ENCODE measurements at places on chromosomes 3 and 15.

DNA sequence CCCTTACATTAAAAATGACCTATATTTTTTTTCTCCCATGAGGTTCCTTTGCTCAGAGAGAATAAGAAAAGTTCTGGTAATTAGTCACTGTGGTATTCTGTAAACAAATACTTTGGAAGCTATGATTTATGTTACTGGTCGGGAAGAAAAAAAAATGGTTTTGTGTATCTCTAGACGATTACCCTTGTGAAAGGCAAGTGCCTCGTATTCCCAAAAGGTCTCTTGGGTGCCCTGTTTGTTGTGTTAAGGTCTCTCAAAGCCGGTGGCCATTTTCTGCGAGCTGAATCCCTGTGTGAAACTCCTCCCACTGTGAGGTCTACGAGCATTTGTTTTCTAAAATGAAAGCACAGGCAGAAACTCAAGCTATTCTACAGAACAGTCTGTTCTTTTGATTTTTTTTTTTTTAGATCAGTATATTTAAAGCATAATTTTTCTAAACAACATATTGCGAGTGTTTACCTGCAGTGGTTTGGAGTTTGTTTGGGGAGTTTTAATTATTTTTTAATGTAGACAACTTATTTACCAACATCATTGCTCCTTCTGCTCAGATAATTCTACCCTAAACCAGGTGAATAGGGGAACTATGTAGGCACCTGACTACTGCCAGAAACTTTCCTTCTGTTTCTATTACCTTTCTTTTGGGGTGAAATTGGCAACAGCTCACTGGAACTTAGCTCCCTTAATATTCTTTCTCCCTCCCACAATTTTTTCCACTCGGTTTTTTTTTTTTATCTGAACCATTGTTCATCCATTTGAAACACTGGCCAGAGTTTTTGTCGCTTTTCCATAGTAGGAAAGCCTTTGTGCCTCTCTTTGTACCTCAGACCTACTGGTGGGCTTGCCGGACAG, 44.0 kb downstream of the ZBTB38 start:
- no peak for DNase-seq

GRCh38 chr3:51389423-51390183, 1.5 kb upstream of the RBM15B start:
- no peak for DNase-seq

GRCh38 chr15:63135804-63136203, 14.1 kb downstream of the LACTB start:
- DNase-seq = no peak

DNA sequence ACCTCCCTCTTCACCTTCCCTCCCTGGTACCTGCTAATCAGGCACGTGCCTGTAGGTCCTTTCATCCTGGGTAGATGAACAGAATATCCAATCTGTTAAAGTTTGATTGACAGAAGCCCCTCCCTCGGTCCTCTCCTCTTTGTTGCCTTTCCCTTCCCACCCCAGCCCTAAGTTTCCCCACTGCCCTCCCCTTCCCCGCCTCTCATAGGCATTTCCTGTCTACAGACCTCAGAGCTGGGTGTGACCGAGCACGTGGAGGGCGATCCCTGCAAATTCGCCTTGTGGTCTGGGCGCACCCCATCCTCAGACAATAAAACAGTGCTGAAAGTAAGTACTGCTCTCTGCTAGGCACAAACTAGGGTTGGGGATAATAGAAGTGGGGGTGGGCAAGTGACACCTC, 239.2 kb upstream of the UMPS start:
- no peak for DNase-seq

- no peak for DNase-seq
Observed at GRCh38 chr15:88985547-88986393, 72.6 kb upstream of the MFGE8 start.

All from fibroblast of skin of left biceps (primary cell).